ENCODE measurements at places on chromosomes 1 and 21. TPM values are rescaled to one million over a fixed set of nuclear protein-coding genes. Genes with fewer than 3 reads are reported as not detected.

TFF2 gene
- not detected for total RNA-seq

GRCh38 chr1:147891088-147891487 lies 11.5 kb upstream of the GJA8 start:
- no peak for DNase-seq

- no peak for DNase-seq
These were observed 112.8 kb downstream of the MRPS6 start for GRCh38 chr21:34186109-34186719.

FAM177B gene
- not detected for total RNA-seq

DNA sequence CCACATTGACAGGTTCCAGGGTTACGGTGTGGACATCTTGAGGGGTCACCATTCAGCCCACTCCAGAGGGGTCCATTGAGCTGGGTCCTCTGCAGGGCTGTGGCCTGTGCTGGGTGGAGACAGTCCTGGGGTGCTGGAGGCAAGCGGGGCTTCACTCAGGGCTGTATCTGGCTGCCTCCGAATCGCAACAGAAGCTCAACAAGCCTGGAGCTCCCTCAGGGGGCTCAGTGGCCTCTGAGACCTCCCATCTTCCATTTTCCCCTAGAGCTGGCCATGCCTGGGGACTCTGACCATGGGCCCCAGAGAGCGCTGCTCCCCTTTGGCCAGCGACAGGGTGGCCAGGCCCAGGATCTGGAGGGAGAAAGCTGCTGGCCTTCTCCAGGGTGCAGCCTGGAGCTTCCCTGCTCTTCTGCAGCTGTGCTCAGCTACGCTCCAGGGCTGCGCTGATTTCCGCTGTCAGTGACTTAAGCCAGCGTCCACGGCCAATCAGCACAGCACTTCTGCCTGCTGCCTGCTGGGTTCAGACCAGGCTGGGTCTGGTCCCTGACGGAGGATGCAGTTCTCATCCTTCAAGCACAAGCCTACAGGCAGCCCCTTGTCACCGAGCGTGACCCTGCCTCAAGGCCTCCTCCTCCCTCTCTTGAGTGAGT lies 45.0 kb upstream of the ADARB1 start:
- DNase-seq: no peak

DNA sequence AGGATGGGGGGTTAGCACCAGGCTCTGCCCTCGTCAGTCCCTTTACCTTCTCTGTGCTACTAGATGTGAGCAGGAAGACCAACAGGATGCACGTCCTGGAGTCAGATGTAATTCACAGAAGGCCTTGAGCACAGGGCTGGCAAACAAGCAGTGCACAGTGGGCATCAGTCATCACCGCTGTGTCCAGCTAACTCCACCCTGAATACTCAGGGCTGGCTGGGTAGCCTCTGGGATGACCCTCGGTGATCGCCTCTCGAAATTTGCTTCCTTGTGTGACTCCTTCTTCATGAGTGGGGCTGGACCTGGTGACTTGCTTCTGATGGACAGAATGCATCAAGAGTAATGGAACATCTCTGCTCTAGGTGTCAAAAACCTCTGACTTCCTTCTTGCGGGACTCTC lies 92.2 kb upstream of the TMPRSS2 start:
- no peak for DNase-seq

- no peak for DNase-seq
These were observed 136.1 kb downstream of the RWDD3 start for GRCh38 chr1:95369985-95370690.

ZNF593OS gene
- not detected for total RNA-seq

DNA sequence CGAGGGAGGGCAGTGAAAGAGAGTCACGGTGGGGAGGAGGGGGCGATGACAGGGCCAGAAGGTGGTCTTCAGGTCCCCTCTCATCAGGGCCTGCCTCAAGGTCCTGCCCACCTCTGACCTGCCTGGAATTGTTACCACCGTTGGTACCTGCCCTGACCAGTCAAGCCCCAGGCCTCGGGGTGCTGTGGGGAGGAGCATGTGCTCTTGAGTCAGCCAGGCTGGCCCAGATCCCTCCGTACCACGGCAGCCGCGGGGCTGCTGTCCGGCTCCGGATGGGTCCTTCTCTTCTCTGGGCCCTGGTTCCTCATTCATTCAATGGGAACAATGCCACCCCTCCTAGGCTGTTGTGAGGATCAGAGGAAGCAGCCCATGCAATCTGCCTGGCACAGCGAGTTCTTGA lies 22.0 kb downstream of the SERINC2 start:
- DNase-seq: no peak

DNA sequence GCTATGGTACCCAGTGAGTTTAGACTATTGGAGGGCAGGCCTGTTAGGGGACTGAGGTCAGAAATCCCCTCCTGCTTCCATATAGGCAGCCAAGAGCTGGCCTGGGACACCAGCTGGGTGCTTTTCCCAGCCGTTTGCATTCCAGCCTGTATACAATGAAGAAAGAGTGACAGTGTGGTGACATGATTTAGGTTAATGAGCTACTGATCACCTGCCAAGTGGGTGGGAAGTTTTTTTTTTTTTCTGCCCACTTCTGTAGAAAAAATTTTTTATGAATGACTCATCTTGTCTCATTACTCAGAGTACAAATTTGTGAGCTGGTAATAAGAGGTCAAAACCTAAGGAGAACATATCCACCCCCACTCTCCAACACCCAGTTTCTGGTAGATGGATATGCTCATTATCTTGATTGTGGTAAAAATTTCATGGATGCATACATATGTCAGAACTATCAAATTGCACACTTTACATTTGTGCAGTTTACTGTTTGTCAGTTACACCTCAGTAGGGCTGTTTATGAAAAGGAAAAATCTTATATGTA lies 16.4 kb upstream of the CGN start:
- peak; percentile 39 for DNase-seq

DNA sequence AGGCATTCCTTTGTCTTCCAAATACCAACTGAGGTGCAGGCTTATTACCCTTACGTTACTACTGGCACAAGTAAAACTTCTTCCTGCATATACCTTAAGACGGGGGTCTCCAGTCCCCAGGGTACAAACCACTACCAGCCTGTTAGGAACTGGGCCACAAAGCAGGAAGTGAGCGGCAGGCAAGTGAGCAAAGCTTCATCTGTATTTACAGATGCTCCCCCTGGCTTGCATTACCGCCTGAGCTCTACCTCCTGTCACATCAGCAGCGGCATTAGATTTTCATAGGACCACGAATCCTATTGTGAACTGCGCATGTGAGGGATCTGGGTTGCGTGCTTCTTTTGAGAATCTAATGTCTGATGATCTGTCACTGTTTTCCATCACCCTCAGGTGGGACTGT lies 113.1 kb downstream of the SLC45A1 start:
- no peak for DNase-seq

BTBD8 gene
- 2.4 TPM for total RNA-seq

DUSP23 gene
- total RNA-seq: 40.3 TPM

CELA3B gene
- total RNA-seq: not detected

GRCh38 chr1:229127301-229127700 lies 143.6 kb upstream of the RAB4A start:
- no peak for DNase-seq

CCDC30 gene
- 0.34 TPM for total RNA-seq

DNA sequence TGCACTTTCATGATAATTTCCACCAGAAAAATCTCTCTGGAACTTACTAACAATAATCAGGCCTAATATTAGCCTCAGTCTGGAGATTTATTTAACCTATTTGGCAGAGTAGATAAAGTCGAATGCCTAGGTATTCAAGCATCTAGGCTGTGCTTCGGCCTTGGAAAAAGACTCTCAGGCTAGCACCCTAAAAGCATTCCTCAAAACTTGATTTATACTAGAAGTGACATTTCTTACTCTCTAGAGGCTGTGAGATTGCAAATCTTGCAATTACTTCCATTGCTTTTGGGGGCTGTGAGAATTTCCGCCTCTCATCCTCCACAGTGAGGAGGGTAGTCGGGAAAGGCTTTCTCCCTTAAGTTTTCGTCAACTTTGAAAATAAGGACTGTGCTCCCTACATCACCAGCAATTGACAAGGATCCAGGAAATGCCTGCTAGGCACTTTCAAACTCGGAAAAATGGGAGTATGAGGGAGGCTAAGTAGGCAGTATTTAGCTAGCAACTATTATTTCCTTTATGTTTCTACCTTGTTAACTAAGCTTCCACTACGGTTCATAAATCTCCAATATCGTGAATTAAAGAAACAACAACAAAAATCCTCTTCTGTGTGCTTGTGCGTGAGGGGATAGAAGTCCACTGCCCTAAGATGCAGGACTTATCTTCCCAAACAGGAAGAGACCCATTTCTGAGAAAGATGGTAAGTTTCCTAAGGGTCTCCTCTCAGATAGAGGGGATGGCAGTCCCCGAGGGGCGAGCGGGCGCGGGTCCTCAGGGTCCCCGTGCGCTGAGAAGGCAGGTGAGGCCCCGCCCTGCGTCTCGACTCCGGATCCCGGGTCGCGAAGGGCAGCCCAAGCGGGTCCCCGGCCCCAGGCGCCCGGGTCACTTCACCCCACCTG lies 1.1 kb upstream of the LMO4 start:
- DNase-seq: no peak

DNA sequence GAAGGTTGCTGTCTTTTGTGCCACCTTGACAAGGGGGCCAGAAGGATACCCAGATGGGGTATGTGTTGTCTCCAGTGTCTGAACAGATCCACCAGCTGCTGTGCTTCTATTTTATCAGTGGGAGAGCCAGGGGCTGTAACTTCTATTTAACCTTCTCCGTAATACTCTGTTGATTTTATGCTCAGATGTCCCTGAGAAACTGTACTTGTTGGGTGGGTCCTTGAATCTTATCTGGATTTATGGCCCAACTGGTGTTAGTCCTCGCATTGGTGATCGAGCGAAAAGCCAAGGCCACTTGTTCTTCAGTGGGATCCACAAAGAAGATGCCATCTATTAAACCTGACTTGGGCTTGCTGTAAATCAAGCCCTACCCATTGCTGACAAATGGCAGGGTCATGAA lies 56.4 kb downstream of the ST6GALNAC3 start:
- DNase-seq: no peak

DNA sequence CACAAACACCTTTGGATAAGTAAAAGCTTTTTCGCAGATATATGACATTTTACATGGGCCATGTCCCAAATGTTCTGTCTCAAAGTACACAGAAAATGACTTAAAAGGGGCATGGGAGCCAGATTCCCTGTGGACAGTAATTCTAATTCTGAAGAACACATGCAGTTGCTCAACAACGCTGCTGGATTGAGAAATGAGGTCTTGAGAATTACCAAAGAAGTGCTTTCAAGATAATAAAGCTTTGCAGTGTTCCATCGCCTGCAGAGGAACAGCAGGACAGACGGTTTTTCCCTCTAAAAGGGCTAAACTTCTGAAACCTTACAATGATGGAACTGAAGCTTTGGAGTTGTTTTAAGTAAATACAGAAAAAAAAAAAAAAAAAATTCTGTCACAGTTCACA lies 55.3 kb upstream of the HSPA13 start:
- no peak for DNase-seq

DNA sequence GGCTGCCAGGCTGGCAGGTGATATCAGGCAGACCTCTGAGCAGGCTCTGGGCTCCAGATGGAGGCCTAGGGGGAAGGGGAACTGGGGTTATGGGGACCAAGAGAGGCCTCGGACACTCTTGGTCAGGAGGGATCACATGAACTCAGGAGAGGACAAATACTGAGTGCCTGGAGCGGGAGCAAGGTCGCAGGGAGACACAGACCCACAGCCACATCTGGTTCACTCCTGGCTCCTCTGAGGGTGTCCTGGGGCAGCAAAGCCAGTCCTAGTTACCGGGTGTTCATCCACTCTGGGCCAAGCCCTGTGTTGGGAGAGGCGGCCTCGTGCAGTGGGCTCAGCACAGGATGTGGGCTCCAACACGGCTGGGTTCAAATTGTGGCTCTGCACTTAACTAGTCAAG lies 239.0 kb downstream of the PTPRU start:
- no peak for DNase-seq

DNA sequence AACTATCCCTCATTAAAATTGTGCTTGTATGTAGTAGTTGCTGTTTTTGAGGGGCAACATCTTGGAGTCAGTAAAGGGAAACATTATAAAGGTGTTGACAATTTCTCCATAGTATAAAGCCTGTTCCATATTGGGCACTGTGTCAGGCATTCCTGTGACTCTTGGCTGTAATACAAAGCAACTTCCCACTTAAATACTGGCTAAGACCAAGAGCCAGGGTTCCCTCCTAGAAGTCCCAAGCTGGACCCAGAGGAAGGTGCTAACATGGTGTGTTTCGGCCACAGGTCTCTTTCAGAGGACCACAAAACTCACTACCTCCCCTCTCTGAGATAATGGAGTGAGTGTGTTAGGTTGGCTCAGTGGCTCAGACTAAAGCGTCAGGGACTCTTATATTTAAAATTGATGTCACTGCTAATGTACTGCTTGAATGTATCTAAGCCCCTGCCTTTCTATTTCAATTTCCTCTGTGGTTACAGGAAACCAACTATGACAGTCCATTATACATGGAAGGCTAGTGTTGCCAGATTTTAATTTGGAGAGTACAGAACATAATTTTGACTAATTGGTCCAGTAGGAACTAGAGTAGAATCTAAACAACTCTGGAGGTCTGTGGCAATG lies 74.7 kb upstream of the RGL1 start:
- DNase-seq: no peak

DNA sequence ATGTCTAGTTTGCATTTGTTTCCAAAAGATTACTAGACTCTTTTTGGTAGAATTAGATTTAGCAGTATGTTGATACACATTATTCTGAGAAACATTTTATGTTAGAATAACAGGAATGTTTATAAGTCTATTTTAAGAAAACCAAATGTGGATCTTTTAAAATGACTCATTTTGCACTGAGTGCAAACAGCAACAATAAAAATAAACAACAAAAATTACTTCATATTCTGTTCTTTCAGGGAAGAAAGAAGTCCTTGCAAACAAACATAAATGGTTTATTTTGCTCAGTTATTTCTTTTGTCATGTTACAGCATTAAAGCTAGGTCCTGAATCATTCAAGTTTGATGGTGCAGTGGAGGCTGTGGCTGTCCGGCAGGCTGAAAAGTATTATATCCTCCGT lies 106.8 kb upstream of the TENT5C start:
- DNase-seq: no peak

DNA sequence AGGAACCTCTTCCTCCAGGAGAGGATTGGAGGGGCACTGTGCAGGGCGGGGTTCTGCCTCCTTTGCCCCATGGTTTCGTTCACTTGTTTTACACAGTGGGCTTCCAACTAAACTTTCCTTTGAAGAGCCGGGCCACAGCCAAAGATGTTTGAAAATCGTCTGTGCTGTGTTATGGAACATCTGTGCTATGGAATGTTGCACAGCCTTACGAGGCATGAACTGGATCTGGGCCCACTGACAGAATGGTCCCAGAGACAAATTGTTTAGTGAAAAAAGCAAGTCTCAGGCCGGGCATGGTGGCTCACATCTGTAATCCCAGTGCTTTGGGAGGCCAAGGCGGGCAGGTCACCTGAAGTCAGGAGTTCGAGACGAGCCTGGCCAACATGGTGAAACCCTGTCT lies 12.6 kb upstream of the MEF2D start:
- no peak for DNase-seq

- no peak for DNase-seq
These were observed 68.2 kb downstream of the ARHGEF16 start for GRCh38 chr1:3522564-3523265.

GRCh38 chr1:46193984-46194570 lies 4.2 kb downstream of the POMGNT1 start:
- no peak for DNase-seq

PIK3R3 gene
- 10.9 TPM for total RNA-seq

ADORA1 gene
- 8.6 TPM for total RNA-seq

GRCh38 chr1:44068442-44068921 lies 37.2 kb upstream of the SLC6A9 start:
- no peak for DNase-seq
